ENCODE measurements at places on chromosomes 2 and 18.

DNA sequence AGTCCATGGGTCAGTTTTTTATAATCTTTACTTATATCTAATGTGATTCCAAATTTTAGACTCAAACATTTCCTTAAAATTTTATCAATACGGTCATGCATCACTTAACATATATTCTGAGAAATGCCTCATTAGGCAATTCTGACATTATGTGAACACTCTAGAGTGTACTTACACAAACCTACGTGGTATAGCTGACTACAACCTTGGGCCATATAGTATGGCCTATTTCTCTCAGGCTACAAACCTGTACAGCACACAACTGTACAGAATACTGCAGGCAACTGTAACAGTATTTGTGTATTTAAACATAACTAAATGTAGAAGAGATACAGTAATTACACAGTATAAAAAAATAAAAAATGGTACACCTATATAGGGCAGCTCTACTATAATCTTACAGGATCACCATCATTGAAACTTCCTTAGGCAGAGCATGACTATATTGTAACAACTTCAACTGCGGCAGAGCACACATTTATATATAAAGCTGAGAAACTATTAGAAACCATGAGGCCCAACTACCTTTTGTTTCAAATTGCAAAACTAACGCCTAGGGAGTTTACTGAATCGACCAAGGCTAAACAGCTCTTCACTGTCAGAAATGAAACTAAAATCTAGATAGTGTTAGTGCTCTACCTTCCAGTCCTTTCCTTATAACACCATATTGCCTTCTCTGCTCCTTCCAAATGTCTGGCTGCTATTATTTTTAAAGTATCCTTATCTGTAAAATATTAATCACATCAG, 6.9 kb downstream of the YES1 start:
- ATAC-seq: peak; percentile 39

- ATAC-seq: no peak
Measured at GRCh38 chr2:3409627-3410170, 30.2 kb downstream of the TRAPPC12 start.

DNA sequence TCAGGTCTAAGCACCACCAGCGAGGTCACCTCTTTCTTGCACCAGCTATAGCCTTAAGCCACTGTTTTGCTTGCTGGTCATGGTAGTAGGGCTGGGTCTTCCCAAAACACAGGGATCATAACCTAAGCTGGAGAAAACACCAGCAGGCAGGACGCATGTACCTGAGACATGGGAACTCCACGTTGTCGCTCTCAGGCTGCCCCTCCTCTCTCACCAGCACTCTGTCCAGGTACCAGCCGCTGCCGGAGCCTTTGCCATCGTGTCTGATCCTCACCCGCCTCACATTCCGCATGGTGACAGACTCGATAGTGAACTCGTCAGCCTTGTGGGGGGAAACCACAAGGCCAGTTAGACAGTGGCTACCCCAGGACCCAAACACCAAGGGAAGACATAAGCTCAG, 79.5 kb downstream of the LOXHD1 start:
- ATAC-seq: no peak

- ATAC-seq: no peak
Measured at GRCh38 chr18:39455285-39455684, 1889.7 kb upstream of the CELF4 start.

DNA sequence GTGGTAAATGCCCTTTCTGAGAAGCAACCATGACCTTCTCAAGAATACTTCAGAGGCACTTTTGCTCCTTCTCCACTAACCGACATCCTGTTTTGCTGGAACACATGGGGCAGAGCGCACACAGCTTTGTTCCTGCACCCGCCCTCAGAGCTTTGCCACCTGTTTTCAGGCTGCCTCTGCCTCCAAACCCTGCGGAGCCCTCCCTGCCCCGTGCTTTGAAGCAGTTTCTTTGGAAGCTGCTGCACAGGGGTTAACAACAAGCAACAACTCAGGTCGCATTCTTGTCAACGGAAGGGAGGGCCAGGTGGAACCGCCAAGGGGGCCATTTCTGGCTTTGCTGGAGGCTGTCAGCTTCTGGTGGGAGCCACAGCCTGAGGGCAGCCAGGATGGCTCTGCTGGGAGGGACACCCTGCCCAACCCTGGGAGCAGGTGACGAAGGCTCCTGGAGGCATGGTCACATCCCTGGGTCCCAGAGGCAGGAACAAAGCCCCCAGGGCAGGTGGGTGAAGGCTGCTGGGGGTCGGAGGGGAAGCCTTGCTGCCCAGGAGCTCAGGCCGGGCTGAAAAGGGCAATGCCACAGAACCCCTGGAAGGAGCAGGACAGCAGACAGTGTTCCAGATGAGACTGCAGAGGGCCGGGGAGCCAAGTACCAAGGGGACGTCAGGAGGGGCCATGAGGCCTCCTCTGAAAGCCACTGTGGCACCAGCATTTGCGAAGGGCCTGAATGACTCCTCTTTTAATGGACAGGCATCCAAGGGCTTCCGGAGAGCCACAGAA, 46.8 kb downstream of the MRPS5 start:
- peak; percentile 62 for ATAC-seq

DNA sequence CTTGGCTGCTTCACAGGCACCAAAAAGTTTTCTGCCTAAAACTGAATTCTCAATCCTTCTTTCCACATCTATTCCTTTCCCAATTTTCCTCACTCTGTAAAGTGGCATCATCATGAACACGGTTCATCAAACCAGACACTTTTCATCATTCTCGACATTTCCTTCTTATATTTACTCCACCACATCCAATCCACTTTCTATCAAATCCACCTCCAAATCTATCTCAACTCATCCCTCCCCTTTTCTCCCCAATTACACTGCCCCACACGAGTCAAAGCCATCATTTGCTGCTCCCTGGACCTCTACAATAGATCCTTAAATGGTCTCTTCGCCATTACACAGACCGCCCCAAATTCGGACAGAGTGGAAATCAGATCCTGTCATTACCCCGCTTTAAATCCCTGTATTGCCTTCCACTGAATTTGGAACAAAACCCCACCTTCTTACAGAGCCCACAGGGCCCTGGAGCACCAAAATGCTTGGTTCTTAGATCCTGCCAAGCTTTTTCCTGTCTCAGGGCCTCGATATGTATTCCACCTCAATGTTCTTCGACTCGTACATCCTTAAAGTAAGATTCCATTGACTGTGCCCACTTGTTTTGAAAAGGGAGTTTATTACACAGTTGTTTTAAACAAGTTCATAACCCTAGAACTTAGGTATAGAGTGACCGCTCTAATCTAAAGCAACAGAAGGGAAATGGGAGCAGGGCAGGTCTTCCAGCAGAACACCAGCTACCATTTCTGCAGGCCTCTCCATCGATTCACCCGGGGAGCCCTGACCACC, 856 bp downstream of the ACAA2 start:
- ATAC-seq: no peak

- ATAC-seq: no peak
Measured at GRCh38 chr2:221649051-221649775, 77.1 kb upstream of the EPHA4 start.

DNA sequence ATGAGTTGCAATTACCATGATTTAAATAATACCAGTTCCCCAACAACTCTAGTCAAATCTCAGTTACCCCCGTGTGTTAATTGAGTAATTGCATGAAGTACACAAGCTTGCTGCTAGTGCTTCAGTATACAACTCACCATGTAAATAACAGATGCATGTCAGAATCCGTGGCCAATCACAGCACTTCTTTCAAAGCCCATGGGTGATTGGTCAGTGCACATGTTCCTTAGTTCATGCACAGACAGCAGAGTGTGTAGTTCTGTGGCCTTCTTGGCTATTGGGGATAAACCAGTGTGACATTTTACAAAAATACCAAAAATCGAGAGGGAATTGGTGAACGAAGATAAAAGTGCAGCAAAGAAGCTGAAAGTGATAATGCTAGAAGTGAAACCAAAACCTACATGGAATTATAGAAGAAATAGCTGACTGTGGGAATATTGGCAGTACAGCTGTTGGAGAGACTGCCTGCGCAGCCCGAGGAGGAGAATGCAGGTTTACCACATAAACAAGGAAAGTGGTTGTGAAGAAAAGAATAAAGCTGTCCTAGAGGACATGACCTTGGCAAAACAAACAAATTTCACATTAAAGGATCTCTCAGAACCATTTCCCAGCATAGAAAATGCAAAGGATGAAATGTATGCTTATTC, 59.4 kb downstream of the NEDD4L start:
- no peak for ATAC-seq

- ATAC-seq: no peak
Measured at GRCh38 chr18:22789600-22789999, 143.5 kb upstream of the RBBP8 start.

Measured in activated CD4-positive, CD25-positive, alpha-beta regulatory T cell treated with anti-CD3 and anti-CD28 coated beads, Interleukin-2, amount 50 U/mL, for 24 hours (primary cell).